ENCODE measurements at places on chromosomes 6 and 20. TPM values are rescaled to one million over a fixed set of nuclear protein-coding genes. Genes with fewer than 3 reads are reported as not detected.

Gene LAMP5
- not detected for total RNA-seq

DNA sequence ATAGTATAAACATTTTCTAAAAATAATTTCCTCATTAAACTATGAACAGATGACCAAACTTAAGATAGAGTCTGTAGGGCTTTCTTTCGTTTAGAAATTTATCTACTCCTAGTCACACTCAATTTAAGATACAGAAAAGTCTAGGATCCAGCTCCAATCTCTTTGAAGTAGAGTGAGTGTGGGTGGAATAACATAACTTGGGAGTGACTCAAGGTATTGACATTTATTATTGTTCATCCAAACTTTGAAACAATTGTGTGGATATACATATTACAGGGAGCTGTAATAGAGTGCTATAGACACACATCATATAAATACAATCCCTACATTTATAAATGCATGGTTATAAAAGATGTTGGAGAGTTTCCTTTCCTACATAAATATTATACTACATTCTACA, 715.2 kb upstream of the MANEA start:
- DNase-seq = no peak

- DNase-seq = no peak
These were observed 294.8 kb upstream of the STXBP5 start for GRCh38 chr6:146909376-146909775.

Gene MROH8
- 1.3 TPM for total RNA-seq

Gene BPIFA1
- not detected for total RNA-seq

DNA sequence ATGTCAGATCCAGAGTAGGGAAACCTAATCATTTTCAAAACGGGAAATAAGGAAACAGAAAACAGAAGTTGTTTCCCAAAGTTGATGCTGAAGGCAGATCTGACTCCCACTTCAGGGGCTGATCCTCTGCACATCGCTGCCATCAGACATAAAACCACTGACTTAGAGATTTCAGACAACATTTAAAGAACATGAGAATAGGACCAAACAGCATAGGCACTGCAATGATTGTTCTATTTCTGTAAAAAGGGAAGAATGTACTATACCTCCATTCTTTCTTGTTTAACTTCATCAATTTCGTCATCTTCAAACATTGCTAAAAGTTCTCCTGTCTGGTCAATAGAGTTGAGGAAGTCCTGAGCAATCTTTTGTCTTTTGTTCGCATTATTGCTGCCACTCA, 324.7 kb upstream of the RUNX2 start:
- no peak for DNase-seq

DNA sequence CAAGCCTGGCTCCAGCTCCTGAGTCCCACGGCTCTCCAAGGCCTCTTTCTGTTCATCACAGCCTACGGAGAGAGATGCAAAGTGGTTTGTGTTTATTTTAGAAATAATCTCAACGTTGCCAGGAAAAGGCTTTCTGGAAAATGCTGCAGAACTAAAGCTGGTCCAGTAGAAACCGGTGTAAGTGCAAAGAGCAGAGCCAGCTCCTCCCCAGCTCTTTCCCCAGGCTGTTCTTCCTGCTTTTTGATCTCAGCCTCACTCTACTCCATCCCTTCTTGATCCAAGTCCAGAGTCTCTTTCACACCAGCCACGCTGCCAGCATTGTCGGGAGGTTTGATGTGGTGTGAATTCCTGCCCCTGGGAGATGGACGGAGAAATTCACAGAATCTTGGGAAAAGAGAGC, 69.8 kb downstream of the TMEM170B start:
- DNase-seq = no peak

DNA sequence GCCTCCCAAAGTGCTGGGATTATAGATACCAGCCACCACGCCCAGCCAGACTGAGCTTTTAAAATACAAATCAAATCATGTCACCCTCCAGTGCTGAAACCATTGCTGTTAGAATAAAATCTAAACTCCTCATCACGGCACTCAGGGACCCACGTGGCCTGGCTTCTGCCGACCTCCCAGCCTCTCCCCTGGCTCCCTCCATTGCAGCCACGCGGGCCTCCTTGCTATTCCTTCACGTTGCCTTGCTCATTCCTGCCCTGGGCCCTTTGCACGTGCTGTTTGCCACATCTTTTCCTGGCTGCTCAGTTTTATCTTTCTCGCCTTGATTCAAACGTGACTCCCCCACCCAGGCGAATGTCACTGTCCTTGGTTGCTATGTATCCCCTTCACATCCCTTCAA, 244.6 kb downstream of the PREX1 start:
- DNase-seq = no peak

GRCh38 chr6:72559555-72559954, 62.3 kb upstream of the KCNQ5 start:
- no peak for DNase-seq
